ENCODE measurements at places on chromosomes 12 and 14. TPM values are rescaled to one million over a fixed set of nuclear protein-coding genes. Genes with fewer than 3 reads are reported as not detected.

GRCh38 chr12:68885381-68885780 lies 47.6 kb downstream of the CPM start:
- peaks cover 14% of the 10 kb centered on the region for H3K4me1 ChIP-seq
- no peak overlapping the region for H3K4me3 ChIP-seq
- no peaks in the 10 kb centered on the region for H3K27me3 ChIP-seq
- no peak for DNase-seq
- peaks cover 16% of the 10 kb centered on the region for H3K36me3 ChIP-seq
- no peak overlapping the region for H3K27ac ChIP-seq

DNA sequence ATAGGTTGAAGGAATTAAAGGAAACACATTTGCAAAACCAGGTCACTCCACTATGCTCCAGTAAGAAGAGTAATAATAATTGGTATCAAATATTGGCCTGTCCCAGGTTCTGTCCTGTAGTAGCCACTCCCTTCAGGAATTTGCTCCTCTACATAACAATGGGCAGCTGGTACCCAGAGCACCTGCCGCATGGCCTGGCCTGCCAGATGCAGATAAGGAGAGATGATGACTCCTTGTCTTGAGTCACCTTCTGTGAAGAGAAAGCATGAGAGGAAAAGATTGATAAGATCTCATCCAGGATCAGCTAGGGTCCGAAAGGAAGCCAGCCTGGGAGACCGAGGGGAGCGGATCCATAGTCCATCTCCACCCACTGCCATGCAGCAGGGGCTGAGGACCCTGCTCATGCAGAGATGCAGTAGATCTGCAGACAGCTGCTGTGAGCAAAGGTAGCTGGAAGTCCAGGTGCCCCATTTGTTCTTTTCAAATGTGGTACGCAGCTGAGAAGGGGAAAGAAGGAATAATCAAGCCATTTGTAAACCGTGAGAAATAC lies 24.3 kb downstream of the VCPKMT start:
- no peaks in the 10 kb centered on the region for H3K27me3 ChIP-seq
- peaks cover 3% of the 10 kb centered on the region for H3K36me3 ChIP-seq
- DNase-seq = no peak

DNA sequence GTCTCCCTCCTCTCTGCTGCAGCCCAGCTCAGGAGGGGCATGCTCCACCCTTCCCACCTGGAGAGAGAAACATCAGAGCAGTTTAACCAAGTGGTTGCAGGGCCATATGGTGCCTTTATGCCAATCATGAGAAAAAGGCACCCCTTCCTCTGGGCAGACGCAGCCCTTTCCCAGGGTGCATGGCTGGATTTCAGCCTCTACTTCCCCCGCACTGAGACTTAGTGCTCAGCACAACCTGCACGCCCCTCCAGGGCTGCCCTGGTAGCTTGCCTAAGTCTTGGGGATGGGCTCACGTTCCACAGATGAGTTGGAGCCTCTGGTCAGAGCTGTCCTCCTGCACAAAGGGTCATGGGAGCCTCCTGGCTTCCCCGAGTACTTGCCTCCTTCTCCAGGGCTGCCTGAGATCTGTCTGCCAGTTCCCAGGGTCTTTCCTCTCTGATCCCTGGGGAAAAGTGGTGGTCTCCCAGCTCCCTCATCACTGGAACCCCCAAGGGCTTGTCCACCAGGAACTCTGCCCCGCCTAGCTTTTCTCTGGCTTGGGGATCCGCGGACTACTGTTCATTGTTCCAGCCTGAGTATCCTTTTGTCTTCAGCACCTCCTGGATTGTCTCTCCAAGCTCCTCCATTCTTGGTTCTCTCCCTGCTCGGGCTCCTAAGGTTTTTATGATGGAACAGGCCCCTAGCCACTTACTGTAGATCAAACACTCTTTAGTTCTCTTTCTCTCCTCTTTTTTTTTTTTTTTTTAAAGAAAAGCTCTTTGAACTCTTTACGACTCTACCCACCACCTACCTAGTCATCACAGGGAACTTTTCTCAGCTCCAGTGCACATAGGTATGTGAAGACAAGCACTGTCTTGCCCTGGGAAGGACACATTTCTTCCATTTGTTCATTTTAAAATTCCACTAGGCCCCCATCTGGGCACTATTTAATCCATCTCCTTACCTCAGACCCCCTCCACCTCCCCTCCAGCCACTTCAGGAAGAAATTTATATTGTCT lies 6.1 kb upstream of the KRT74 start:
- no peak for DNase-seq

DNA sequence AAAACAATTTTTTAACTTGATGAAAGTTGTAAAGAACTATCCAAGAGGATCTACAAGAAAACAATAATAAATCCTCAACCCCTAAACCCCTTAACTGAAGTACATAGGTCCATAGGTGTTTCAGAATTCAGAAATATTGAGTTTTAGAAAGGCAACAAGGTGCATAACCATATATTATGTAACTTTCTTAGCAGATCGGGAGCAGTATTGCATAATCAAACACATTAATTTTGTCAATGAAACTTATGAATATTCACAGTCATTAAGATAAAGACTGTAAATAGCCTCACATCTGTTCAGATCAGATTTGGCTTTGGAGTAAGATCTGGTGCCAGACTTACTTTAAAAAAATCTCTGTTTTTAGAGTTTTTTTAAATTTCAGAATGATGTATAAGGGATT lies 647.1 kb upstream of the FLRT2 start:
- no peak overlapping the region for H3K27ac ChIP-seq
- DNase-seq = no peak
- no peak overlapping the region for H3K4me3 ChIP-seq
- no peaks in the 10 kb centered on the region for H3K4me1 ChIP-seq
- no peaks in the 10 kb centered on the region for H3K36me3 ChIP-seq

GRCh38 chr14:49769171-49769570 lies 1.2 kb downstream of the KLHDC2 start:
- H3K4me3 ChIP-seq = peak overlapping the region; percentile 99
- peaks cover 28% of the 10 kb centered on the region for H3K4me1 ChIP-seq
- no peak for DNase-seq
- peak overlapping the region; percentile 96 for H3K27ac ChIP-seq
- peaks cover 21% of the 10 kb centered on the region for H3K36me3 ChIP-seq

DNA sequence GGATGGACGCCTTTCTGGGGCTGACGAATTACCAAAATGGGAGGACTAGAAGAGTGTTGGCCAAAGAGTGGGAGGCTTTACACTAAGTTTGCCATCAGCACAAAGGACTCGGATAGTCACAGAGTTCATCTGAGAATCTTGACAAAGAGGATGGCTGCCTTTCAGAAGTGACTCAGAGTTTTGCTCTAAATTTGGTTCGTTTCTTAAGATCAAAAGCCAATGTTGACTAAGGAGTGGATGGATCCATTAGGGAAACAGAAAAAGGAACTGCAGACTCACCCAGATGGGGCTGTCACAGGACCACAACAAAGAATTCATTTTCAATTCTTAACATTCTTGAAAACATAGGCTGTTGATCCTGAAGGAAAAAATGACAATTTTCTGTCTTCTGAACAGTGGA lies 81.3 kb upstream of the DUSP6 start:
- no peaks in the 10 kb centered on the region for H3K4me1 ChIP-seq
- H3K27ac ChIP-seq = no peak overlapping the region
- no peak overlapping the region for H3K4me3 ChIP-seq
- no peaks in the 10 kb centered on the region for H3K27me3 ChIP-seq
- no peak for DNase-seq

GRCh38 chr12:129119537-129119936 lies 266.3 kb downstream of the GLT1D1 start:
- no peak overlapping the region for H3K27ac ChIP-seq
- no peaks in the 10 kb centered on the region for H3K36me3 ChIP-seq
- H3K4me1 ChIP-seq = no peaks in the 10 kb centered on the region
- no peak overlapping the region for H3K4me3 ChIP-seq

DNA sequence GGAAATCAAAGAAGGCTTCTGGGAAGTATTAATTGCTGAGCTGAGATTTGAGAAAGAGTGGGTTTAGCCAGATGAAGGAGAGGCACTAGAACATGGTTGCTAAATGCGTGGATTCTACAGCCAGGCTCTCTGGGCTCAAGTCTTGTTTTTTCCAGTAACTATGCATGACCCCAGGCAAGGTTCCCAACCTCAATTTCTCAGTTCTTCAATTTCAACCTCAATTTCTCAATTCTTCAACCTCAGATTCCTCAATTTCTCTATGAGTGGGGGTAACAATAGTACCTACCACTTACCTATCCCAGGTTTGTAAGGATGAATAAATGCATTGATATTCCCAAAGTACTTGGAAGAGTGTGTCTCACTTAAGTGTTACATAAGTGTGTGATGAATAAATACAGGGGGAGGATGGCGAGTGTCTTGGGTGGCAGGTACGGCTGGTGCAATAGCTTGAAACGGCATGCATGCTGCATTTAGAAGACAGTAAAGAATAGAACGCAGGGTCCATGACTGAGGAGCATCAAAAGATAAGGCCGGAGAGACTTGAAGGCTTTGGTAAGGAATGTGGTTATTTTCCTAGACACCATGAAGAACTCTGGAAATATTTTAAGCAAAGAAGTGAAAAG lies 149.1 kb upstream of the ATP2B1 start:
- no peak overlapping the region for H3K27ac ChIP-seq
- H3K4me3 ChIP-seq = no peak overlapping the region
- no peaks in the 10 kb centered on the region for H3K36me3 ChIP-seq
- no peak for DNase-seq
- no peaks in the 10 kb centered on the region for H3K27me3 ChIP-seq

GRCh38 chr12:122917507-122918121 lies 21.7 kb upstream of the VPS37B start:
- H3K27ac ChIP-seq = peak overlapping the region; percentile 37
- H3K4me3 ChIP-seq = no peak overlapping the region
- DNase-seq = no peak
- H3K27me3 ChIP-seq = no peaks in the 10 kb centered on the region

DNA sequence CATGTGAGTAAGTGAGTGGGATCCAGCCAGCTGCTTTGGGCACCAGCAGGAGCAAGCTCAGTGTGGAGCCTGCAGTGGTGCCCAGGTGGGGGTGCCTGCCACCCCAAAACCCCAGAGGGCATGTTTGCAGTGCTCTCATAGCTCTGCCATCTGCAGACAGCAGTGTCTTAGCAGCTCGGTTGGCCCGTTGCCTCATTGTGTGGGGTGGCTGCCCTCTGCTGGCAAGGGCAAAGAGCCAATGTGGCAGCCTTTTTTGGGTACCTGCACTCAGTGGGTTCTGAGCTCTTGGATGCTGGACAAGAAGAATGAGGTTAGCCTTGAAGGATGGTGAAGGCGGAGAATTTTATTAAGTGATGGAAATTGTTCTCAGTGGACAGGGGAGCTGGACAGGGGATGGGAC lies 52.3 kb downstream of the NEUROD4 start:
- DNase-seq = peak; percentile 50
- no peak overlapping the region for H3K27ac ChIP-seq
- no peaks in the 10 kb centered on the region for H3K36me3 ChIP-seq
- H3K27me3 ChIP-seq = no peaks in the 10 kb centered on the region
- H3K4me3 ChIP-seq = no peak overlapping the region

DNA sequence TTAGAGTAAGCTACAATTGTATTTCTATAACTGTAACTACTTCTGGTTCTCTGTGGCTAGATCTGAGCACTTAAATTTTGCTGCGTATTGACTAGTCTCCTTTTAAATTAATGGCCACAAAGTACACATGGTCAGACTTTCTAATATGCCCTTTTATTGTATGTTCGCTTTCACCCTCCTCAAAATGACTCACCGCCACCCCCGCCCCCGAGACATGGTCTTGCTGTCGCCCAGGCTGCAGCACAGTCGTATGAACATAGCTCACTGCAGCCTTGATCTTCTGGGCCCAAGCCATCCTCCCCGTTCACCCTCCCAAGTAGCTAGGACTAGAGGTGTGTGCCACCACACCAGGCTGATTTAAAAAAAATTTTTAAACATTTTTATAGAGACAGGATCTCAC lies 11.8 kb downstream of the MTERF2 start:
- H3K27me3 ChIP-seq = no peaks in the 10 kb centered on the region
- H3K4me1 ChIP-seq = peaks cover 24% of the 10 kb centered on the region
- H3K36me3 ChIP-seq = peaks cover 6% of the 10 kb centered on the region

DNA sequence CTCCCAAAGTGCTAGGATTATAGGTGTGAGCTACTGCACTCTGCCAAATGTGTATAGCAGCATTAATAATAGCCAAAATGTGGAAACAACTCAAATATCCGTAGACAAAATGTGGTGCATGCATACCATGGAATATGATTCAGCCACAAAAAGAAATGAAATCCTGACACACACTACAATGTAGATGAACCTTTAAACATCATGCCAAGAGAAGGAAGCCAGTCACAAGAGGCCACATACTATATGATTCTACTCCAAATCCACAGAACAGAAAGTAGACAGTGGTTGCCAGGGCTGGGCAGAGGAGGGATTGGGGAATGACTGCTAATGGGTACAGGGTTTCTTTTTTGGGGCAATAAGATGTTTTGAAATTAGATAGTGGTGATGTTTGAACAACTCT lies 7.7 kb upstream of the TMED2 start:
- DNase-seq = no peak
- no peaks in the 10 kb centered on the region for H3K36me3 ChIP-seq
- no peaks in the 10 kb centered on the region for H3K4me1 ChIP-seq

GRCh38 chr14:37546621-37547447 lies 48.2 kb downstream of the FOXA1 start:
- no peaks in the 10 kb centered on the region for H3K36me3 ChIP-seq
- H3K4me1 ChIP-seq = no peaks in the 10 kb centered on the region
- H3K27me3 ChIP-seq = no peaks in the 10 kb centered on the region
- DNase-seq = no peak

The FANCM gene
- total RNA-seq = 3.7 TPM

The IL26 gene
- not detected for total RNA-seq

The CKB gene
- total RNA-seq = 269 TPM

The KRT6A gene
- 1.3 TPM for total RNA-seq

The SLC17A8 gene
- 0.11 TPM for total RNA-seq

The ACACB gene
- total RNA-seq = 42.4 TPM

The DHH gene
- total RNA-seq = 2.3 TPM

The ACSM4 gene
- total RNA-seq = not detected

The NCKAP5L gene
- total RNA-seq = 27.8 TPM

All from upper lobe of left lung (tissue), 6 donors.